Stimulated activated CD4-positive, alpha-beta T cell treated with anti-CD3 and anti-CD28 coated beads, Interleukin-1b, Interleukin-23, amount 100 ng/mL, for 24 hours (primary cell): ENCODE measurements at places on chromosomes 16 and 17.

- no peak for DNase-seq
These were observed 2.7 kb downstream of the MYO15B start for GRCh38 chr17:75590314-75590761.

DNA sequence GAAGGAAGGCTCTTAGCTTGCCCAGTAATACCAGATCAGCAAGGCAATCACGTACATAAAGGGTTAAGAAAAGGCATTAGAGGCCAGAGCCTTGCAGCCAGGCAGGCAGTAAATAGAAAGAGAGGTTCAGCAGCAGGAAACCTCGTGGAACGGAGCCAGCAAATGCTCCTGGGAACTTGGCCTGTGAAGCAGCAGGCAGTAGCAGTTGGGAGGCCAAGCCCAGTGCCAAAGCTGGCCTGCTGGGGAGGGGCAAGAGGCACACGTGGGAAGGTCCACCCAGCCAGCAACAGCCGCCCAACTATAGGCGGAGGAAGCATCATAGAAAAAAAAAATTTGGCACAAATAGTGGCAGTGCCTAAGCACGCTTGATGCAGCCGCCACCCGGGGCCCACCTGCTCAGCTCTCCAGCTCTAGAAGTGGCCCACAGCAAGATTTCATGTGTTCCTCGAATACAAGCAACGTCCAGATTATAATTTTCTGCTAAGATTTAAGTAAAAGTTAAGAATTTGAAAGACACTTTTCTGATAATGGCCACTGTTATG is 2339.5 kb downstream of the TP53TG3F start:
- no peak for DNase-seq

DNA sequence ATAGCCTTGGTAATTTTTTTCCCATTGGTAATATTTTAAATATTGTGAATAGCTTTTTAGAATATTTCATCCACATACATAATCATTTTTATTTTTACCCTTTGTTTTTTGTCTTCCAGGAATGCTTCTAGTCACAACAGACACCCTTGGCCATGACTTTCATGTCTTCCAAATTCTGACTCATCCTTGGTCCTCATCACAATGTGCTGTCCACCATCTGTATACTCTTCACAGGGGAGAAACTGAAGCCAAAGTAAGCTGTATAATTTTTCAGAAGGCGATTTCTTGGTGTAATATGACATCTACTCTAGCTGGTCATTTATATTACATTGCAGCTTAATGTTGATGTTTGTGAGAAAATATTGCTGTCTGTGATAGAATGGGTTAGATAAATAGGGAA is 269.4 kb downstream of the BCAS3 start:
- DNase-seq: no peak

- no peak for DNase-seq
These were observed 16.7 kb upstream of the ADGRG1 start for GRCh38 chr16:57611706-57612105.

- DNase-seq: no peak
These were observed 23.8 kb downstream of the NACA2 start for GRCh38 chr17:61567045-61567802.

- no peak for DNase-seq
These were observed 121.7 kb upstream of the CCL2 start for GRCh38 chr17:34133350-34133749.

- no peak for DNase-seq
These were observed 554.3 kb upstream of the HSBP1 start for GRCh38 chr16:83253521-83253920.

- no peak for DNase-seq
These were observed 11.6 kb downstream of the KRT33A start for GRCh38 chr17:41338961-41339485.

- DNase-seq: no peak
These were observed 56.8 kb upstream of the ARL4D start for GRCh38 chr17:43341715-43342588.

DNA sequence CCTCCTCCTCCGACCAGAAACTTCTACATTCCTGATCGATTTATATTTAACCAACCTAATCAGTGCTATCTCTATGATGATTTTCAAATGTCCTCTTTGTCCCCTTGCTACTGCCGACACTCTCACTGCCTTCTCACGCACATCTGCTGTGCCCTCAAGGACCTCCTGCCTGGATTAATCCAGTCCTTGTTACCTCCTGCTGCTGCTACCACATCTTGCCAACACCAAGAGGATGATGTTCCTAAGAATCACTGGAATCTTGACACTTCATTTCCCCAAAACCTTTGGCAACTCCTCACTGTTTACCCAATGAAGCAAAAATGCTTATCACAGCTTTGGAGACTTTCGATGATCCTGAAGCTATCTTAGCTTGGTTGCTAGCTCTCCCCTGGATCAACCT is 287.3 kb upstream of the AXIN2 start:
- DNase-seq: no peak

DNA sequence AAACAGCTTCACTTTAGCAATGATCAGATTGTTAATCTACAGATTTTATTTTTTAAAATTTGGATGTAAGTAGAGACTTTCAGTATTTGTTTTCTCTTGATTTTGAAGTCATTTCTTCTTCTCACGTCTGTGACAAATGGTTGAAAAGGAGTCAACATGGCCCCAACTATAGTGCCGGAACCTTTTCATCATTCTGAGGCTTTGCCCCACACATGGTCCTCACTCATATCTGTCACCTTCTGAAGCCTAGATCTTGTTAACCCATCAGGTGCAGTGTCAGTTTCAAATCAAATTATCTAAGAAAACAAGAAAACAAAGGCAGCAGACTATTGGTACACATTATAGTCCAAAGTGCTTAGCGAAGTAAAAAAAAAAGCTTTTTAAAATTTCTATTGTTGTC is 124.1 kb downstream of the TRIM37 start:
- DNase-seq: no peak

GRCh38 chr17:81401723-81402529 is 6.7 kb downstream of the BAHCC1 start:
- DNase-seq: no peak

DNA sequence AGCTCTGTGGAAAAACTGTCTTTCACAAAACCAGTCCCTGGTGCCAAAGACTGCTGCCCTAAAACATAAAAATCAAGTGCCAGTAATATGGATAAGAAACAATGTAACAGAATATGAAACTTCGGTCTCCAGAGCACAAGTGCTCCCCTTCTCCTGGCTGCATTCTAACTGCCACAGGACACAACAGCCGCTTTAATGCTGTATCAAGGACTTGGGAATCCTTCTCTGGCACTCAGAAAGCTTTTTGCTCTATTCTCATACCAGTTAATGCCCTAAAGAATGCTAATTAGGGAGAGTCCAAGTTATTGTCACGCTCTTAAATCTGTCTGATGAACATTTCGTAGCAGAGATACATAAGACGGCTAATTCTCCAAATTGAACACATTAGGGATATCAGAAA is 90.9 kb downstream of the PARN start:
- no peak for DNase-seq

DNA sequence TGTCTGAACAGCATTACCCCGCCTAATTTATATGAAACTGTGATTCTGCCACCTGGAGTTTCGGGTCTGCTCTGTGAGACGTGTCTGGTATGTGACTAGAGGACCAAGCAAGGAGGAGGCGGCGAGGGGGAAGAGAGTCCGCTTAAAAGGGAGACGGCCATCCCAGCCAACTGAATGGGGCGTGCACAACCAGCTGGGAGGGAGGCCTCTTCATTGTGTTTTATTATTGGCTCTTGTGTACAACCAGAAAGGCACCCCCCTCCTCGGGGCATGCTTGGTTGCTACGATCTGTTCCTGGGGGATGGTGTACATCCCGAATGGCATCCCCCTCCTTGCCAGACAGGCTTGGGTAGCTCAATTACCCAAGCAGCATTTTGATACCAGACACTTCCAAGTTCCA is 384.5 kb upstream of the SALL1 start:
- no peak for DNase-seq

DNA sequence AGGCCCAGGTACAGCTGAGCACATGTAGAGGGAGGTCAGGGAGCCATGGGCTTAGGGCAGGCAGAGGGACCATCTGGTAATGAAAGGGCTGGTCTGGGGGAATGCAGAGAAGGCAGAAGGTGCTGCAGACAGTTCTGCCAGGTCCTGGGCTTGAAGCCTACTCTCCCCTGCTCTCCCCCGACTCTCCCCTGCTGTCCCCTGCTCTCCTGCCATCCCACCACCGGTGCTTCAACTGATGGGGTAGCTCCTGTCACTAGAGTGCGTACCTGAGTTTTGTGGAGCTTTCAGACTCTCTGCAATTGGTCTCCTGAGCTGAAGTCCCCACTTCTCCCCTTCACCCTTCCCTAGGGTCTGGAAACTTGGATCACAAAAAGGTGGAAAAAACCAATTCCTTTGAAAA is 37.3 kb upstream of the PHOSPHO1 start:
- no peak for DNase-seq

GRCh38 chr16:20673071-20673806 is 24.2 kb downstream of the ACSM1 start:
- no peak for DNase-seq

GRCh38 chr17:61054436-61054835 is 345.2 kb upstream of the TBX2 start:
- DNase-seq: no peak

DNA sequence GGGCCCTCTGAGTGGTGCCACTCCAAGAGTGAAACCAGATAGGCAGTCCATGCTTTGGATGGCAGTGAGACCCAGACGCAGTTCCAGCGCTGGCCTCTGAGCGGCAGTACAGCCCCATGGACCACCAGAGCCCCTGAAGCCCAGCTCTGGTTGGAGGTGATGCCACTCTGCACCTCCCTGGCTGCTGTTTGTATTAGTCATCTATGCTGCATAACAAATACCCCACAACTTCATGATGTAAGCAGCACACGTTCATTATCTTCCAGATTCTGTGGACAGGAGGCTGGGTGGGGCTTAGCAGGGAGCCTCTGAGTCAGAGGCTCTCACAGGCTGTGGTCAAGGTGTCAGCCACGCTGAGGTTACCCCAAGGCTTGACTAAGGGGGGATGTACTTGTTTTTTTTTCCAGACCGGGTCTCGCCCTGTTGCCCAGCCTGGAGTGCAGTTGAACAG is 5.1 kb upstream of the NME4 start:
- DNase-seq: peak; percentile 81

DNA sequence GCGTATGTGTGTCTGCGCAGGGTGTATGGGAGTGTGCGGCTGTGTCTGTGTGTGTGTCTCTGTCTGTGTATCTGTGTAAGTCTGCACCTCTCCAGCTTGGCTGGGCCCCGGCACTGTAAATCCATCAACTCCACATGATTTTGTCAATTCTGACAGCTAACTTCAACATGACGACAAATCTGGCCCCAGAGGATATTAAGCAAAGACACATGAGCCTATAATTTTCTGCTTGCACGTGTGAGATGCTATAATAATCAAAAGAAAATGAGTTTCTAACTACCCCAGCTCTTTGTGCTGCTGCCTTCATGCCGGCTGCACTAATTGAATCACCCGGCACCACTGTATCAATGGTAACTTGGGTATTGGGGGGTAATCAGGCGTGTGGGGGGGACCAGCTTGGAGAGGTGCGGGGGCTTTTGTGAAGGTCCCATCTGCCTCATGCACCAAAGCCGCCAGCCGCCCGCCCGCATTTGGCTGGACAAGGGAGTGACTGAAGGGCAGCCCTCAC is 57.6 kb upstream of the LHX1 start:
- no peak for DNase-seq

GRCh38 chr17:72376526-72377345 is 255.9 kb downstream of the SOX9 start:
- no peak for DNase-seq

- no peak for DNase-seq
These were observed 868 bp downstream of the KCNJ12 start for GRCh38 chr17:21376759-21377690.

GRCh38 chr17:33021731-33022408 is 30.2 kb downstream of the SPACA3 start:
- DNase-seq: no peak

- DNase-seq: no peak
These were observed 166.8 kb downstream of the PRKCB start for GRCh38 chr16:24002619-24003018.

GRCh38 chr17:59425085-59425931 is 93.9 kb downstream of the YPEL2 start:
- no peak for DNase-seq

GRCh38 chr17:56136301-56136700 is 17.0 kb upstream of the ANKFN1 start:
- no peak for DNase-seq

DNA sequence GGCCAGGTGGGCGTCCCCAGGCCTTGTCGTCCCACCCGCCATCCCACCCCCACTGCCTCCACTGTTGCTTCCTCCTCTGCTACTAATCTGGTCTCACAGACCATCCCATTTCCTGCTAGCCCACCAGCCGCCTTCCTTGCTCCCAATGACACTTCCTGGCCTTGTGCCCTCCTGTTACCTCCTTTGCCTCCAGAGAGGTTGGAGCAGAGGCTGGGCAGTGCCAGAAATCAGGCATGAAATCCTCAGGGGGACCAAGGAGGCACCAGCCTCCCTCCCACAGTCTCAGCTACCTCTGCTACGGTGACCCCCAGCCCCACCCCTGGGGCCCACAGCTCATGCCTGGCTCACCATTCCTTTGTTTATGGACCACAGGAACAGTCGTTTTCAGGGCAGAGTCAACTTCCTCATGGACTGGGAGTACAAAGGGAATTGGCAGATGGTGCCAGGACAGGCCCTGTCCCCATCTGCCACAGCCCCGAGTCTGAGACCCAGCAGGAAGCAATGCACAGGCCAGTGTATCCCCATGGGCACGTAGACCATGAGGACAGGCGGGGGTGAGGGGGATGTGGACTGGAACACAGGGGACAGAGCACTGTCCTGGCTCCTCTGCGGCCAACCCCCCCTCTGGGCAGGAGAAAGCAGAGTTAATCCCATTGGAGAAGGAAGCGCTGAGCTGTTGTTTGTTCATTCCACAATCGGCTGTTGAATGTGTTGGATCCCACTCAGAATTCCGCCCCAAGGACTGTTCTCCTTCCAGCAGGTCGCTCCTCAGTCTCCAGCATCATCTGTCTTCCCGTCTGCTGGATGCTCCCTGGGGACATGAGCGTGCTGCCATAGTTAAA is 2.2 kb upstream of the CDH5 start:
- no peak for DNase-seq
